ENCODE measurements at places on chromosomes 16 and 17. TPM values are rescaled to one million over a fixed set of nuclear protein-coding genes. Genes with fewer than 3 reads are reported as not detected.

The DLG4 gene
- polyA plus RNA-seq, result 41.6 TPM

DNA sequence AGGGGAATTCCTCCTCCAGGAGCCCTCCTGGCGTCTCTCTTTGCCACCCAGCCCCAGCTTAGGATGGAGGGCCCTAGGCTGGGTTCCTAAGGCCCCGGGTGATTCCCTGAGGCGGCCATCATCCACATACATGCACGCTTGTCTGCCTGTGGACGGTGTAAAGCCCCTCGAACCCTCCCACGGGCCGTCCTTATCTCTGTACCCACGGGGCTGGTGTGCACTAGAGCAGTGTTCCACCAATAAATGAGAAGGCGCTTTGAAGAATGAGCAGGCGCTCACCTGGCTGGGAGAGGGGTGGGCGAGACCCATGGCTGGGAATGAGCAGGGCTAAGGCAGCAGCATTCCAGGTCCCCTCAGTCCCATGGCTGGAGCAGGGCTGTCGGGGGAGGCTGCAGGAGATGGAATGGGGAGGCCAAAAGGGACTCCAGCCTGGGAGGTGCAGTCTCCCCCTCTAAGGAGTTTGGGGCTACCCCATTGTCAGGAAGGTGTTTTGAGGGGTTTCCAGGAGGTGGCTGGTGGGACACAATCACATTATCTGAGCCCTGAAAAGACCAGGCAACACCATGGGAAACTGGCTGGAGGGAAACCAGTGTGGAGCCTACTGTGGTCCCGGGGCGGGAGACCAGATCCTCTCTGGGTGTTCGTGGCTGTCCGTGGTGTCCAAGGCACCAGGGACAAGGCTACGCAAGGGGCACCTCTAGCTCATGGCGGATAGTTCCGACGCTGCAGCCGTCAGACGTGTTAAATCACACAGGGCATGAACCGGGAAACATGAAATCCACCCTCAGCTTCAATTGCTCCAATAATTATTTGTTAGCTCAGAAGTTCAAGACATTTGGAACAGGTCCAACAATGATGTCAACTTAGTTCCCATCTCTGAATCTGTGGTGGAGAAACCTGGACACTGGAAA is 87.5 kb upstream of the DNAH17 start:
- DNase-seq, result peak; percentile 36

- DNase-seq, result no peak
These were observed 433.3 kb downstream of the TOX3 start for GRCh38 chr16:52113533-52114183.

DNA sequence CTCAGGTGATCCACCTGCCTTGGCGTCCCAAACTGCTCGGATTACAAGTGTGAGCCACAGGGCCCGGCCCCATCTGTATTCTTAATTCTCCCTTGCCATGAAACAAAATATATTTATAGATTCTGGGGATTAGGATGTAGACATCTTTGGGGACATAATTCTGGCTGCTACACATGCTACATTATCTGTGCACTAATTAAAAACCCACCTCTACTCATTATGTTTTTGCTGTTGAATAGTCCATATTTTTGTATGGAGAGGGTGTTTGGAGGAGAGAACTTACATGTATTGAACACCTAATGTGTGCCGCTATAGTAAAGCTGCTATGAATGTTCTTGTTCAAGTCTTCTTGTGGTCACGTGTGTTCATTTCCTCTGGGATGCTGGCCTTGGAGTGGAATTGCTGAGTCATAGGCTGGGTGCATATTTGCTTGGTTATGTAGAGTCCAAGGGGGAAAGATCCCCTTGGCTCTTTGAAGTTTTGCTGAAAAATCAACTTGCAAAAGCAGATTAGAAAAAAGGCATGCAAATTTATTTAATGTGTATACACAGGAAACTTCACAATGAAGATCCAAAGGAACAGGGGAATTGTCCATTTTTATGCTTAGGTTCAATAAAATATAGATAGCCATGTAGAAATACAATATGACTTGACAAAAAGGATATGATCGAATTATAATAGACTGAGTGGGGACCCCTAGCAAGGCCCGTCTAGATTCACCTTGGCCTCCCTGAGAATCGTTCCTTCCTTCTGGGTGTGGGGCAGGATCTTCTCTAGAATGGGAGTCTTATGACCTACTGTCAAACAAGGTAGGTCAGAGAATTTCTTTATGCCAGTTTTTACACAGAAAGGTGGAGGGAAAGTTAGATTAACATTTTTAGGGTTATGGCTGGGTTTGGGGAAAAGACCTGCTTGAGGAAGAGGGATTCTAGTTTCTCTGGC is 42.1 kb upstream of the GPRC5B start:
- DNase-seq, result no peak

The MGAT5B gene
- 0.82 TPM for polyA plus RNA-seq

DNA sequence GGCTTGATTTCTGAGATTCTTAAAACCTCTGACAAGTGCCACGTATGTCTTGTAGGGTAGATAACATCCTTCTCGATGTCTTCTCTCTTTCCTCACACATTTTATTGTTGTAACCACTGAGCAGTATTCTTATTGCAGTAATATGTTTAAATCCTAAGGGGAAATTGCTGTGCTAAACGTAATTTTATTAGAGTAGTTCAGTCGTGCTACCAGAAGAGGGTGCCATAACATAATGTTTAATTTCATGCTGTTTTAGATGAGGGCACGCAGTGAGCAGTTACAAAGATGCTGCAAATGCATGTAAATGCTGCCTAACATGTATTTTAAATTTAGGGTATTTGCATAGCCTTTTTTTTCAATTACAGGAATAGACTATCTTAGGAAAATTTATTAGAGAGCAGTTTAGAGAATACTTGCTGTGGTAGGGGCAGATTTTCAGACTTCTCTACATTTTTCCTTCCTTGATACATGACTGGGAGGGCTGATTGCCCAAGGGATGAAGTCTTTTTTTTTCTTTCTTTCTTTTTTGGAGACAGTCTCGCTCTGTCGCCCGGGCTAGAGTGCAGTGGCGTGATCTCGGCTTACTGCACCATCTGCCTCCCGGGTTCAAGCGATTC is 51.7 kb downstream of the GAN start:
- DNase-seq, result peak; percentile 30

DNA sequence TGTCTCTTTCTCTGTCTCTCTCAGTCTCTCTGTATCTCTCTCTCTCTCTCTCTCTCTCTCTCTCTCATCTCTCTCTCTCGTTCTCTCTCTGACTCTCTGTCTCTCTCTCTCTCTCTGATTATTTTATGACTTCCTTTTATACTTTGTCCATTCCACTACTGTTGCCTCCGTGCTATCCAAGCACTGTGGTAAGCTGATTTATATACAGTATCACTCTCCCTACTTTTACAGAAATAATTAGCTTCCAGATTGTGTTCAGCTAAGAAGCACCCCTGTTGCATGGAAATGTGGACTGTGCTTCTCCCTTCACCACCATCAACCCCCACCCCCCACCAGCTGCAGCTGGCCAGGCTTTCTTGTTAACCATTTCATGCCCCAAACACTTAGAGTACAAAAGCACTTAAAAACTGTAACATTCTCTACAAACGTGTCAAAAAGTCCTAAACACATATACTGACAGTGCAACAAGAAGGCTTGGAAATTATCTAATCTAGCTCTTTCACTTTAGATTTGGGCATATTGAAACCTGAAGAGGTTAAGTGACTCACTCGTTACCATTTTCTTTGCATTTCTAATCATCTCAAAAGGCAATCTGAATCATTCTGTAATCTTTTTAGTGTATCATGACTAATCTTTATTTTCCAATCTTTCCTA is 11.6 kb upstream of the TMEM100 start:
- DNase-seq, result no peak

DNA sequence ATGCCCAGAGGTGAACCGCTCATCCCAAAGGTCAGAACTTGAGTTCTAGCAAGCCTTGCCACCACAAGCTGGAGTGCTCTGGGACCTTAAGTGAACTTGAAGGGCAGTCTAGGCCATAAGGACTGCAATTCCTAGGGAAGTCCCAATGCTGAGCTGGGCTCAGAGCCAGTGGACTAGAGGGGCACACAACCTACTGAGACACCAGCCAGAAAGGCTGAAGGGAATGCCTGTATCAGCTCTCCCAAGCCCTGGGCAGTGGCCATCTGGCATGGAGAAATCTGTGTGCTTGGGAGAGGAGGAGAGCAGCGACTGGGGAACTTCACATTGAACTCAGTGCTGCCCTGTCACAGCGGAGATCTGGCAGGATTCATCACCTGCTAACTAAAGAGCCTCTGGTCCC is 201.3 kb downstream of the CEP112 start:
- DNase-seq, result no peak

- DNase-seq, result no peak
These were observed 50.6 kb downstream of the BAHCC1 start for GRCh38 chr17:81445642-81446503.

GRCh38 chr17:67051155-67051538 is 6.8 kb downstream of the CACNG1 start:
- DNase-seq, result no peak

GRCh38 chr17:51036084-51036483 is 84.6 kb downstream of the SPAG9 start:
- no peak for DNase-seq

The INCA1 gene
- 10.3 TPM for polyA plus RNA-seq

The TMEM107 gene
- polyA plus RNA-seq, result 18.2 TPM

- no peak for DNase-seq
These were observed 793 bp downstream of the COG7 start for GRCh38 chr16:23452221-23452571.

The ZP2 gene
- polyA plus RNA-seq, result 5.3 TPM

DNA sequence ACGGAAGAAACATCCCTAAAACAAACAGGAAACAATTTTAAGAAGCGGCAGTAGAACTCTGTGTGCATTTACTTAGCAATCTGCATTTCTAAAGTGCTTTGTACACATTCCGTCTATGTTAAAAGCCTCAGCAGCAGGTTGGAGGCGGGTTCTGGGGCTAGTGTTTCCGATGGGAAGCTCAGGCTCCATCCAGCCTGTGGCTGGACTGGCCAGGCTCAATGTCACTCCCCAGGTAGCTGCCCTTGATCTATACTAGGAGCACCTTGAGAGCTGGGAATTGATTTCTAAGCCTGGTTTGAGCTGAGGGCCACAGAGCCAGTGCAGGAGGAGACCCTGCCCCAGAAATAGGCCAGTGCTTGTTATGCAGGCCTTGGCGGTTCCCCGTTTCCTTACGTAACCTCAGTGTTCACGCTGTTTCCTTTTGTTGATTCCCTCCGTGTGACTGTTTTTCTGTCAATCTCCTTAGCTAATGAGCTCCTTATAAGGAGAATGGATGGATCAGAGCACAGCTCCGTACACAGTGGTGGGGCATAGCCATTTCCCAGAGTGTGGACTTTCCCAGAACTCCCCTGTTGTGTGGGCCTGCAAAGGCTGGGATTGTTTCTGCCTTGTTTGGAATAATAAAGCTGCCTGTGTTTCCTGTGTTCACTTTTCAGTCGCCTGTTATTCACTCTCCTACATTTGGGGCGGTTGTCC is 21.4 kb downstream of the ADORA2B start:
- peak; percentile 49 for DNase-seq

The SRL gene
- polyA plus RNA-seq, result 25.9 TPM

The KRT10 gene
- 27.5 TPM for polyA plus RNA-seq
